ENCODE measurements at places on chromosomes 4 and X.

- DNase-seq: no peak
Observed at GRCh38 chr4:150464523-150464922, 117.4 kb upstream of the MAB21L2 start.

GRCh38 chr4:1242506-1243450, 6.2 kb downstream of the CTBP1 start:
- no peak for DNase-seq

DNA sequence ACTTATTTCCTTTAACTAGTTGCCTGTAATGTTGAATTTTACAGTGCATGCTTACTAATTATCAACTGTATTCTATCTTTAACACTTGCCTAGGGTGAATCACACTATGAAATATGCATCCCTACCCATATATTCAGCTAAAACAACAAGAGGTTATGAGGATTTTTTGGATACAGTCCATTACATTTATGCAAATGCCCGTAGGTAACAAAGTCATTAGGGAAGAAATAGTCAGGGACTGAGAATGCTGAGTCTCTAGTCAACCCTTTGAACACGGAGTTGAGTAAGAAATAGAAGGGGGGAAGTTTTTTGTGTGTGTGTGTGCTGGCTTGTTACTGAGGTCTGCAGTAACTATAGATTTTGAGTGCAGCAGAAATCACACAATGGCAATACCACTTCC, 26.1 kb upstream of the CBLL2 start:
- no peak for DNase-seq

DNA sequence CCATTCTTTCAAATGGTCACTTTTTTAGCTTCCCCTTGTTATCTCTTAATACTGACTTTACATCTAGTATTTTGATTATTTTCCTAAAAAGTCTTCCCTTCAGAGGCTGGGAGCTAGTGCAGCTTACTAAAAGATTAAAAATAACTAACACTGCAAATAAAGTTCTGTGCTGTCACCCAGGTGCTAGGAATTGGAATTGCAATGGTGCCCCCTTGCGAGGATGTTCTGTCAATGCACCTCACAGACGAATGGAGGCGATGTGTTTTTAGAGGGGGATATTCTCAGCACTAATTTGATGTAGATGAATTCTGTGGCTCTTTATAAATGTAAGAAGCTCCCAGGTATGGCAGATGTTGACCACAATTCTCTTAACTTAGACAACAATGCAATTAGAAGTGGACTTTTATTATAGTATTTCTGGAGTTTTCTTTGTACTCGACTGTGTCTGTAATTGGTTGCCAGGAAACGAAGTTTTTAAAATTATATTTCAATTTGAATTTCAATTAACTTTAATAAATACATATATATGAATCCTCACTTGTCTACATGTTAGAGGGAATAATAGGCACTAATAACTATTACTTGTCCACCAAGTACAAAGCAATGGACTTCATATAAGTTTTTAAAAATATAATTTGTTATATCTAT, 22.0 kb upstream of the SMIM31 start:
- DNase-seq: peak; percentile 17

- no peak for DNase-seq
Observed at GRCh38 chr4:26020881-26021280, 106.9 kb downstream of the SMIM20 start.

GRCh38 chr4:164856396-164856795, 20.6 kb upstream of the APELA start:
- no peak for DNase-seq

DNA sequence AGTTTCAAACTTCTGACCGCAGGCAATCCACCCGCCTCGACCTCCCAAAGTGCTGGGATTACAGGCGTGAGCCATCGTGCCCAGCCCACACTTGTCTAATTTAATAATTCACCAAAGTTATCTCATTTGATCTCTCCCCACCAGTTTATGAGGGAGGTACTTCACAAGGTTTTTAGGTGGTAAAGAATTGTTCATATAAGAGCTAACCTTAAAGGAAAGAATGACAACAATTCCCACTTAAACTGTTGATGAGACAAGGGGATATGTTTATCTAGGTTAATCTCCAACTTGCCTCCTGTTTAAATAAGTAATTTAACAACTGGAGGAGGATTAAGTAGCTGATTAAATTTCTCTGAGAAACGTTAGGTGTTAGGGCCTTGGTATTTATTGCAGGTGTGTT, 117.6 kb upstream of the CBLL2 start:
- DNase-seq: no peak

DNA sequence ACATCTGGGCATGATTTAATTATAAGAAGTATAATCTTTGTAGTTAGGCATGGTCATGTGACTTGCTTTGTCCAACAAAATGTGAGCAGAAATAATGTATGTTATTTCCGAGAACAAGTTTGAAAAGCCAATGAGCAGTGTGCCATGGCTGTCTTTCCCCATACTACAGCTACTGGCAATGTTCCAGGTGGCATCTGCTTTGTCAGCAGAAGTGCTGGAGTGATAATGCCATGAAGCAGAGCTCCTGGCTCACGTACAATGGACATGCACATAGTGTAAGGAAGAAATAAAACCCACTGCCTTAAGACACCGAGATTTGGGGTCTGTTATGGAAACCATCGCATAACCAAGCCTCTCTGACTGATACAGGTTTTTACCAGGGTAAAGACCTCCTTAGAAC, 212.6 kb upstream of the RASGEF1B start:
- DNase-seq: no peak

GRCh38 chrX:96655947-96656623, 28.6 kb upstream of the DIAPH2 start:
- DNase-seq: no peak

- DNase-seq: no peak
Observed at GRCh38 chr4:153257991-153258390, 53.7 kb downstream of the TRIM2 start.

GRCh38 chr4:23266401-23266800, 573.7 kb downstream of the GBA3 start:
- no peak for DNase-seq

DNA sequence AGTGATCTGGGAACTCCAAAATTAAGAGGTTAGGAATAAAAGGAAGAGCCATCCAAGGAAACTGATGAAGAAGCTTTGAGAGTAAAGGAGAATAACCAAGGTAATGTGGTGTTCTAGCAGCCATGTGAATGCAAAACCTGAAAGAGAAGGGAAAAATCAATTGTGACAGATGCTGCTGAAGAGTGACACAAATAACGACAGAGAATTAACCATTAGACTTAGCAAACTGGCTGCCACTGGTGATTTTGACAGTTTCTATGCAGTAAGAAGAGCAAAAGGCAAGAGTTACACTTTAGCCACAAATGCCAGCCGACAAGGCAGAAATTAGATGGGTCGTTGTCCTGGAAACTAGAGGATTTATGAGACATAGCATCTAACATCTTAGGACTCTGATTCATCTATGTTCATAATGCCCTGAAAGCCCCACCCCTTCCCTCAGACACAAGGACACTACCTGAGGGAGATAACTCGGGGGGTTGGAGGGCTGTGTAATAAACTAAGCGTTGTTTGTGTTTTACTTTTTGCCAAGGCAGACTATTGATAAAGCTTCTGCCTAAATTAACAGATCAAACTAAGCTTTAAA, 13.0 kb upstream of the TMEM144 start:
- DNase-seq: no peak

DNA sequence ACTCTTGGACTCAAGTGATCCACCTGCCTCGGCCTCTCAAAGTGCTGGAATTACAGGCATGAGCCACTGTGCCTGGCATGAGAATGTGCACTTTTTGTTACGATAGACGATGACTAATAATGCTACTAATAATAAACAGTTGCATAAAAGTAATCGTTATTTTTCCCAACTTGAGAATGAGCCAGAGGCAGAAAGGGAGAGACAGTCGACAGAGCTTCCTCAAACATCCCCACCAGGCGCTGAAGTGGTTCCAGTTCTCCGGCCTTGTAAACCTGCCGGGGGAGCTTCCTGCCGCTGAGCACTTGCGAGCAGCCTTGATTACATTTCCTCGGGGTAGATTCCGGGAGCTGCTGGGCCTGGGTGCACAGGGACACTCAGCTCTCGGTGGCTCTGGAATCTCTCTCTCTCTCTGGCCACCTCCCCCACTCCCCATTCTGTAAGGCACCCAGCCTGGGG, 8.9 kb upstream of the HTRA3 start:
- no peak for DNase-seq

DNA sequence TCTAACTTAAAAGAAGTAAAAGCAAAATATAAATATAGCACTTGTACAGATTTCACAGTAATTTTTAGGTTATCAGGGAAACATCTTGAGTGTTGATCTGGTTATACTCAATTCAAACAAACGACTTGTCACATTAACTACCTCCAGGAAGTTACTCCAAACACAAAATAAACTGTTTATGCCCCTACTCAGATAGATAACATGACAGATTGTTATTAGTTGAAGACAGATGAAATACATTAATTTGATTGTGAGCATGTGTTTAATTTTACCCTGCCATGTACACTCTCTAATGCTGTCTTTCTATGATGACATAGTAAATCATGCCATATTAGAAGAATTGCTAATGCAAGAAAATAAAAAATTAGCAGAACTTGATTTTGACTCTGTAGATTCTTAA, 88.0 kb downstream of the RAB28 start:
- DNase-seq: no peak

GRCh38 chr4:123740236-123740635, 343.6 kb downstream of the SPRY1 start:
- DNase-seq: no peak

DNA sequence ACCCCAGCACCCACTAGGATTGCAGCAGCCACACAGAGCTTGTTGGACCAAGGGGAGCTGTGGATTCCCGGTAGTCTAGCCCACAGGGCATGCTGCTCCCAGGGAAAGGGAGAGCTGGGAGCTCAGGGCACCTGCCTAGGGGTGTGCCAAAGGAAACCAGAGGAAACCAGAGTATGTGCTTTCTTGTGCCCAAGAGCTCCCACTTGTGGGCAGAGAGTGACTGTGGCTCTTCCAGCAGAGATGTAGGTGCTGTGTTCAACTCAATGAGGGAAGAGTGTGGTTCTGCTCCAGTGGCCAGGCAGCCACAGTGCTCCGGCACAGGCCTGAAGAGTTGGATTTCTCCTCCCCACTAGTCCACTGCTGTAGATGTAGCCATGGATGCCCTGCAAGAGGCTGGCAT, 1050.0 kb upstream of the INTU start:
- no peak for DNase-seq

GRCh38 chrX:155880586-155881157, 473 bp upstream of the VAMP7 start:
- no peak for DNase-seq

GRCh38 chrX:109485470-109486340, 3.8 kb upstream of the GUCY2F start:
- peak; percentile 49 for DNase-seq

GRCh38 chr4:2254665-2255500, 7.0 kb downstream of the MXD4 start:
- no peak for DNase-seq

All from stimulated activated CD4-positive, alpha-beta T cell treated with anti-CD3 and anti-CD28 coated beads, TNF-alpha, amount 100 ng/mL, for 48 hours (primary cell).